HS-5 (cell line): ENCODE measurements at places on chromosomes 11 and 22.

DNA sequence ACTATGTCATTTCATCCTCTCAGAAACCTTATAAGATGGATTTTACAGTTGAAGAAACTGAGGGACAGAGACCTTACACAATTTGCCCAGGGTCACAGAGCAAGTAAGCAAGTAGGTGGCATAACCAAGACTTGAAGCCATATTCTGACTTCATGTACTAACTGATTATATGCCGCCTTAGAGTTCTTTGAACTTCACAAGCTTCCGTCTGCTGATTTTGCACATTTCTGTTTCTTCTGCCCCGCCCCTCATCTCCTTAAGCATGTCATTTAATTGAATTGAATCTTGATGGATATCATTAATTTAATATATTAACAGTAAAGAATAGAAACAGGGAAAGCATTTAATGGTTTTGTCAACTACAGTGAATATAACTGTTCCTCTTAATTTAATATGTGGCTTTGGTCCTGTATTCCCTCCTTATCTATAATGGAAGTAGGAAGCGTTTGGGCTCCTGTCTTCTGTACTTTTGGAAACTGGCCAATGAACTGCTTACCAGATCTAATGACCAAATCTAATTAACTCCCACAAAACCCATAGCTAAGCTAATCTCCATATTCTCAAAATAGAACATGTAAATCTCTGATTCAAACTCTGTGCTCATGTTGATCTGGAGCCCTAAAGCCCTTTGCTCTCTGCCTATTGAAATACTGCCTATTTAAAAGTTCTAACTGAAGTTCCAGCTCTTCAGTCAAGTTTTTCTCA is 30.4 kb downstream of the SIK2 start:
- no peak for DNase-seq

- DNase-seq, result peak; percentile 19
Observed at GRCh38 chr22:29245626-29246385, 22.0 kb downstream of the RHBDD3 start.

DNA sequence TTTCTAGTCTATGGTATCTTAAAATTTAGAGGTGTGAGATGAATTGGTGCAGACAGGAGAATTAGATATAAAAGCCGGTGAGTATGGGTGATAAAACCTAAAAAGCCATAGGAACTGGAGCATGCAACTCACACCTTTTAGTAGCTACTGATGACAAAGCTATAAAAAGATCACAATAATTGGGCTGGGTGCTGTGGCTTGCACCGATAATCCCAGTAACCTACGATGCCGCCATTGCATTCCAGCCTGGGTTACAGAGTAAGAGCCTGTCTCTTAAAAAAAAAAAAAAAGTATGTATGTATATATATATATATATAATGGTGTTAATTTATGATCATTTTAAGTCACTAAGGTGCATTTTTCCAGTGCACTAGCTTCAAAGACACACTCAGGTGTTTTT is 17.2 kb downstream of the WEE1 start:
- no peak for DNase-seq

GRCh38 chr11:82969811-82970210 is 68.3 kb downstream of the DDIAS start:
- DNase-seq, result no peak

- DNase-seq, result no peak
Observed at GRCh38 chr11:61701242-61701886, 21.2 kb downstream of the DAGLA start.

DNA sequence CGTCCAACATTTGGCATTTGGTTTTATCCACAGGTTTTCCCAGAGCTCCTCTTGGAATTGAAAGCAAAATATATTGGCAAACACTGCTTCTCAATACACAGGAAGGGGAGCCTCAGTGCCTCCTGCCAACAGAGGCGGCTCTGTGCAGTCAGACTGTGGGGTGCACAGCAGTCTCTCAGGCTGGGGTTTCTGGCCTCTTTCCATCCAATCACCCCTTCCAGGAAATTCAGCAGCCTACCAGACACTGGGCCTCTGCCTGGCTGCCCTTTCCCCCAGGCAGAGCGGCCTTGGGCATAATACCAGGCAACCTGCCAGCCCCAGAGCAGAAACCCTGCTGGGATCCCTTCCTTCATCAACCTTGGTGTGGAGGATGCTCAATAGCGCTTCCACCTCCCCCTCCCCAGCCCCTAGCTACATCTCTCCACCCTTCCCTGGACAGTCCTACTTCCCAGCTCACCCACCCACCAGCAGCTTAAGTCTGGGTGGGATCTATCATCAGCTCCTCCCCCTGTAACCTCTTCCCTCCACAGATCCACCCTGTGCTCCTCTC is 17.8 kb upstream of the RAPSN start:
- no peak for DNase-seq

- DNase-seq, result no peak
Observed at GRCh38 chr11:1071571-1072115, 3.0 kb upstream of the MUC2 start.

DNA sequence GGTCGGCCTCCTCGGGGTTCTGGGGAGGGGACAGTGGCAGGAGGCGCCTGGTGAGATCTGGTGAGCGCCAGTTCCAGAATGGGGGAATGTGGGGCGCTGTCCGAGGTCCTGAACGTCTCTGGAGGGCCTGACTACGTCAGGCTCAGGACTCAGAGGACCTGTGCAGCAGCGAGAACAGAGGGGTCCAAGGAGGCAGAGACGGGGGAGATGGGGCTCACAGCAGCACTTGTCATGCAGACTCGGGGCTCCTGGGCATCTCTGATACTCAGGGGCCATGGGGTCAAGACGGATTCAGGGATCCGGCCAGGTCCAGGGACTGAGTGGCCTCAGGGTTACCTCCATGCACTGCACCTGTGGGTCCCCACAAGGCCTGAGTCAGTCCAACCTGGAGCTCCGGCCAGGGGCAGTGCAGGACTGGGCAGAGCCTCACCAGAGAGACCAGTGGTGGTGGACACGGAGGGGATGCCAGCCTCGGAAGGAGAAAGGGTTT is 92.2 kb downstream of the BRD1 start:
- no peak for DNase-seq

GRCh38 chr11:76706667-76707066 is 36.1 kb upstream of the LRRC32 start:
- DNase-seq, result no peak

DNA sequence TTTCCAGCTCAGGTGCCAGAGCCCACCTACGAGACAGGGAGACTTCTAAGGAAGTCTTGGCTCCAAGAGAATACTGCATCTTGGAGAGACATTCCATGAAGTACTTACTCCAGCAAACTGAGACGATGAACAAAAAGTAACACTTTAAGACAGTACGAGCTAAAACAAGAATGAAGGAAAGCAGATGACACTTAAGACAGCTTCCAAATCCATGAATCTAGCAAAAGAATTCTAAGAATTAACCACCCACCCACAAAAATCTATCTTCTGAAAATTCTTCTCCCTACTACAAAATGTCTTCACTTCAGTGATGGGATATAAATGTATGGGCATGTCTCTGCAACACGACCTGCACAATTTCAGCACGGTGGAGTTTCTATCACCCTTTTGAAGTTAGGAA is 132.9 kb downstream of the C11orf58 start:
- DNase-seq, result no peak

DNA sequence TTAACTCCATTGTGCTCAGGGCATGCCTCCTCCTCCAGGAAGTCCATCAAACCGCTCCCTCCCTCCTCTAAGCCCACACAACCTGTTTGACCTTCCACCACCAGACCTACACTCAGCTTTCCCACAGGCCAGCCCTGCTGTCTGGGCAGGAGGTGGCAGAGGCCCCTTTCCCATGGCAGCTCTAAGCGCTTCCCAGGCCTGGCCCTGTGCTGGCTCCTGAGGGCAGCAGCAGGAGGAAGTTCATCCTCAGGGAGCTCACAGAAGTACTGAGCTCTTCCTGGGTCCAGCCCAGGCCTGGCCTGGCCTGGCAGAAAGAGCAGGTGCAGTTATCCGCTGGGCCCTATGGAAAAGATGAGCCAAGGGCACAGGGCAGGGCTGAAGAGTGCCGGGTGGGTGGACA is 31.4 kb downstream of the ARAP1 start:
- DNase-seq, result no peak

DNA sequence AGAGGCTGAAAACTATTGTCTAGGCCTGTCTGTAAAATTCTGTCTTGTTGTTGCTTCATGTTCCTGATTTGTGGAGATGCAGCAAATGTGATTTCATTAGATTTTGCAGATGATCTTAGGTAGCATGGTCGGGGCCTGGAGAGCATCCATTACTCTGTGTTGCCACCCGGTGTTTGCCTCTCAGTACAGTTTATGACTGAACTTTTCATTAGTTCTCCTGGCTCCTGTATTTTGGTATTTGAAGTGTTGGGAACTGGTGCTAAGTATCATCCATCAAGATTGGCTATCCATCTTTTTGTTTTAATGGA is 7.7 kb downstream of the YWHAH start:
- DNase-seq, result no peak

DNA sequence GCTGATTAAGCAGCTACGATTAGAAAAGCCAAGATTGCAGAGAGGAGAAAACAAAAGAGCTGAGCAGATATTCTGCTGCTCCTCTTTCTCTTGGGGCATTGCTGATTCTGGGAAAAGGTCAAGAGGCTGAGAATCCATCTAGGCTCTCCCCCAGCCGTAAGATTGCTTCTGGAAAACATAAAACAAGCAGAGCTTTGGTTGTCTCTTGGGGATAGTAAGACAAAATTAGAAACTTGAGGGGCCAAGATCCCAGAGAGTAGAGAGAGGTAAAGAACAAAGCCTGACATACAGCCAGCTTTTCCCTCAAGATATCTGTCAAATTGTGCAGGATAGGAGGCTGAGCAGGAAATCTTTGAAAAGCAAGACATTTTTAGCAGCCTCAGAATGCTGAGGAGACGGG is 158.2 kb downstream of the TTC28 start:
- DNase-seq, result no peak
